NCI-H2171 (cell line): ENCODE measurements at places on chromosomes 11 and 22.

DNA sequence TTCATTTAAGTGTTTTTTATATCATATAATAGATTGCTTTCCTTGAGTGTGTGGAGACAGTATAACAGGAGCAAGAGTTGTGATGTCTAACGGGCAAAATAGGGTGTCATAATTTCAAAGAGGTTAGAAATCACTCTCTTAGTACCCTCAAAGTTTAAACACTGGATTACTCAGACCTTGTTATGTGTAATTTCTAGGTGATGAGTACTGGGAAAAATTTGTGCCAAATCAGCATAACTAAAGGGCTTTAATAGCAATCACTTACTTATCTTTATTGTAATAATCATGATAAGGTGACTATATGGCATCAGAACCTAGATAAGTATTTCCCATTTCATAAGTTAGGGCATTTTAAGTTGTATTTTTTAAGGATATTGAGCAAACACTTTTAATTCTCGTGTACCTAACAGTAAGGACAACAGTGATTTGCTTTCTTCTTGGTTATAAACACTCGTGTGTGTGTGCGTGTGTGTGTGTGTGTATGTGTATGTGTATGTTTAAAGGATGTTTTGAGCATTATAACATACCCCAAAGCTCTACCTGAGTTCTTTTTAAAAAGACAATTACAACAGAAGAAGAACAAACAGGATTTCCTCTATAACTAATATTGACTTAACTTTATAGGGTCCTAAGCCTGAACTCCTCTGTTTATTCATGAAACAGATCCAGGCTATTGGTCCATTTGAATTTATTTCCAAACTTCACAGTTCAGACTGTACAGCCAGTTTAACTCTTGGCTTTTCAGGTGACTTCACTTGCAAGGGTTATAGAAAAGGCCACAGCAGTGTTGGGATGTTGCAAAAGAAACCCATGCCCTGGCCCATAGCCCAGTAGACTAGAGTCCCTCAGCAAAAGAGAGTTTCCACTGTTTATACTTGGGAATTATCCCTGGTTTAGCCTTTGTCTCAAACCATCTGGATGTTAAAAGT lies 23.7 kb upstream of the PDE3B start:
- no peak for DNase-seq

GRCh38 chr11:709109-709997 lies 3.3 kb downstream of the EPS8L2 start:
- no peak for DNase-seq

DNA sequence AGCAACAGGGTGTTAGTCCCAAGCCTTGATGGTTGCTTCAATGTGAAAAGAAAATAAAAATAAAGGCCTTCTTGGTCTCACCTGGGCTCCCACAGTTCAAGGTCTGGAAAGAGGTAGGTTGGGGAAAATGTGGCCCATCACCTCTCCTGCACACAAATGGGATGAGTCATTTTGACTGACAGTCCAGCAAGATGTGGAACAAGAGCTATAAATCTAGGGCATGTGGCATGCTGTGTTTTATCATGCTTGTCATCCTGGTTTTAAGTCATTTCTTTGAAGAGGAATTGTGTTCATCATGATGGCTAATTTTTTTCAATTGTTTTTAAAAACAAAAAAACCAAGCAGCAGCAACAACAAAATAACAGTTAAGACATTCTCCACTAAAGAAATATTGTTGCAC lies 503.7 kb downstream of the NTM start:
- no peak for DNase-seq

DNA sequence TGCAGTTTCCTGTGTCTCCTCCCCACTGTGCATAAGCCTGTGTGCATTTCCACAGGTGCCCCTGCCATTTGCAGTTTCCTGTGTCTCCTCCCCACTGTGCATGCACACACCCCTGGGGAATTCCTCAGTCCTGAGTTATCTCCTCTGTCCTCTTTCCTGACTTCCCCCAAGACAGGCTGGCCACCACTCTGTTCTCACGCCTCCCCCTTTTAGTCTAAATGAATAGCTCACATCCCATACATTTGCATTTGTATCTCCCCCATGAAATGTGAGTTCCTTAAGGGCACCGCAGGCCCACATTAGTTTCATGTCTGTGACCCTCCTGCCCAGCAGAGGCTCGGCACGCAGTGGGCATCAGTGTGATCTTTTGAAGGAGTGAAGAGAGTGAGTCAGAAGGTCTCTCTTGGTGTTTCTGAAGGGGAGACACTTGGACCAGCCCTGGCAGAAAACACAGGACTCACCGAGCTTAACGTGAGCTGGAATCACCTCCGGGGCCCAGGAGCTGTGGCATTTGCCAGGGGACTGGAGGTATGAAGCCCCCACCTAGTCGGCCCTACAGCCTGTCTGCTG lies 6.2 kb downstream of the LRRC74B start:
- no peak for DNase-seq

GRCh38 chr11:94494126-94494680 lies 419 bp downstream of the ANKRD49 start:
- DNase-seq = no peak
